Psoas muscle (tissue), 8 donors: ENCODE measurements at places on chromosomes 5 and 9.

DNA sequence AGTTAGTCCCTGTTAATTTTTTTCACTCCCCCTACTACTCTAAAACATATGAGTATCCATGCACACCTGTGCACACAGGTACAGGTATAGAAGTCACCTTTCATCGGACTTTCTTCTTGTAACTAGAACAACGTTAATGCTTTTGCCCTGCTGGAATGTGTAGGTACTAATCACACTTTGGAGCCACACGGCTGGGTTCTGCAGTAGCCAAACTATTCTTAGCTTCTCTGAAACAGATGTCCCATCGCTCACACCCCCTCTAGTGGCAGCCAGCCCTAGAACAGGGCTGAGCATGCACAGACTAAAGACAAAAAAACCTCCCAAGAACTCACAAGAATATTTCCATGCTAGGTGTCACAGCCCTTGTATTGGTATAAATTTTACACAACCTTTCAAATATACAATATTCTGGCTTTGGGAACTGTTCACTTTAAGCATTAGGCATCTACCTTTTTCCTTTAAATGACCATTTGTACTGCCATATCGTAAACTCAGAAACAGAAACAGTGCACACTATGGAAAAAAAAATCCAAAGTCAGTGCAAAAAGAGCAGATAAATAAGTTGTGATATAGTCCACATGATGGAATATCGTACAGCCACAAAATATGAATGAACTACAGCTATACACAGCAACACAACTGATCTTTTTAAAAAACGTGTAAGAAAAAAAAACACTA, 64.0 kb downstream of the RETREG1 start:
- no peak overlapping the region for H3K4me3 ChIP-seq
- H3K36me3 ChIP-seq, result no peaks in the 10 kb centered on the region
- peak overlapping the region; percentile 84 for H3K27ac ChIP-seq
- peak; percentile 75 for DNase-seq
- no peaks in the 10 kb centered on the region for H3K27me3 ChIP-seq
- peaks cover 28% of the 10 kb centered on the region for H3K4me1 ChIP-seq

DNA sequence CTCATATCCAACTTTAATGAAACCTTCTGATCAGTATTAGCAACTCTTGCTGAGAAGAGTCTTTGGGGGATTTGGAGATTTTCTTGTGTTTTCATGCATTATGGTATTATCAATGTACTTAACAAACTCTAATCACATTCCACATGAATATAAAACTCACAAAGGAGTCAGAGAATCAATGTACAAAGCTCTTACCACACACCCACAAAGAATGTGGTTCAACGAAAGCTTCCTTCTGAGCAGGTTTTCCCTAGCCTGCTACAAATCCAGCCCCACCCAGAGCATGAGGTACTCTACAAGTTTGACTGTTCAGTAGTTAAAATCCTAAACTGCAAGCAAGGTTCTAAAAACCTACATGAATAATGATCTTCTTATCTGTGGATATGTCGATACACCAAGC, 210.1 kb downstream of the TARS1 start:
- H3K27me3 ChIP-seq, result no peaks in the 10 kb centered on the region
- H3K4me1 ChIP-seq, result no peaks in the 10 kb centered on the region
- no peaks in the 10 kb centered on the region for H3K36me3 ChIP-seq
- DNase-seq, result no peak
- no peak overlapping the region for H3K27ac ChIP-seq

DNA sequence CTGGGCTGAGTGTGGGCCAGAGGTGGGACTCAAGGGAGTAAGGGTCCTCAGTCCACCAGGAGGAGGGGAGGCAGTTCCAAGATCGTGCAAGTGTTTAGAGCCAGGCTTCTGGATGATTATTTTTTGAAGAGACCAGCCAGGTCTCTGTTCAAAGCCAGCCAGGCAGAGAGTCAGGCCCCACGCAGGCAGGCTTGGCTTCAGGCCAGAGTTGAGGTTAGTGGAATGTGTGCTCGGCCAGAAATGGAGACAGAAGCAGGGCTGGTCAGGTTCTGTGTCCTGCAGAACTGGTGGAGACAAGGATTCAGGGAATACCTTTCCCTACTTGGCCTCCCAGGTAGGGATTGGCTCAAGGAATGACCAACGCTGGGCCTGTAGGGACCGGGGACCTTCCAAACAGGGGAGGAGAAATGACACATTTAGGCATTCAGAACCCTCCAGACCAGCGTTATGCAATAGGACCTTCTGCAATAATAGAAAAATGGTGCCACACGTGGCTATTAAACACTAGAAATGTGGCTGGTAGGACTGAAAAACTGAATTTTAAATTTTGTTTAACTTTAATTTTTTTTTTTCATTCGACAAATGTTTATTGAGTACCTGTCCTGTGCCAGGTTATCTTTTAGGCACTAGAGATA, 106.2 kb downstream of the CMYA5 start:
- peaks cover 5% of the 10 kb centered on the region for H3K36me3 ChIP-seq
- peak; percentile 35 for DNase-seq
- H3K4me1 ChIP-seq, result peaks cover 54% of the 10 kb centered on the region
- peak overlapping the region; percentile 30 for H3K27ac ChIP-seq
- H3K4me3 ChIP-seq, result no peak overlapping the region

- no peak overlapping the region for H3K4me3 ChIP-seq
- DNase-seq, result no peak
- no peak overlapping the region for H3K27ac ChIP-seq
- no peaks in the 10 kb centered on the region for H3K27me3 ChIP-seq
- H3K36me3 ChIP-seq, result no peaks in the 10 kb centered on the region
Observed at GRCh38 chr5:5583023-5583765, 160.7 kb downstream of the ICE1 start.

- no peaks in the 10 kb centered on the region for H3K4me1 ChIP-seq
- no peaks in the 10 kb centered on the region for H3K36me3 ChIP-seq
- no peak for DNase-seq
- H3K4me3 ChIP-seq, result no peak overlapping the region
Observed at GRCh38 chr5:159602434-159602833, 272.1 kb upstream of the IL12B start.

- H3K36me3 ChIP-seq, result peaks cover 78% of the 10 kb centered on the region
- peaks cover 16% of the 10 kb centered on the region for H3K4me1 ChIP-seq
- no peak for DNase-seq
- H3K4me3 ChIP-seq, result no peak overlapping the region
- H3K27me3 ChIP-seq, result no peaks in the 10 kb centered on the region
- H3K27ac ChIP-seq, result peak overlapping the region; percentile 63
Observed at GRCh38 chr5:79621056-79621455, 8.8 kb downstream of the TENT2 start.

- H3K27me3 ChIP-seq, result no peaks in the 10 kb centered on the region
- H3K27ac ChIP-seq, result no peak overlapping the region
- H3K4me3 ChIP-seq, result no peak overlapping the region
- H3K4me1 ChIP-seq, result no peaks in the 10 kb centered on the region
- H3K36me3 ChIP-seq, result peaks cover 9% of the 10 kb centered on the region
Observed at GRCh38 chr9:112831281-112831851, 59.3 kb downstream of the SLC46A2 start.

GRCh38 chr9:97807681-97808080, 45.3 kb upstream of the FOXE1 start:
- H3K27ac ChIP-seq, result no peak overlapping the region
- no peak for DNase-seq
- no peaks in the 10 kb centered on the region for H3K4me1 ChIP-seq
- no peak overlapping the region for H3K4me3 ChIP-seq

- no peaks in the 10 kb centered on the region for H3K27me3 ChIP-seq
- DNase-seq, result no peak
- H3K4me1 ChIP-seq, result no peaks in the 10 kb centered on the region
- H3K36me3 ChIP-seq, result no peaks in the 10 kb centered on the region
Observed at GRCh38 chr9:31674264-31674663, 710.2 kb upstream of the ACO1 start.

DNA sequence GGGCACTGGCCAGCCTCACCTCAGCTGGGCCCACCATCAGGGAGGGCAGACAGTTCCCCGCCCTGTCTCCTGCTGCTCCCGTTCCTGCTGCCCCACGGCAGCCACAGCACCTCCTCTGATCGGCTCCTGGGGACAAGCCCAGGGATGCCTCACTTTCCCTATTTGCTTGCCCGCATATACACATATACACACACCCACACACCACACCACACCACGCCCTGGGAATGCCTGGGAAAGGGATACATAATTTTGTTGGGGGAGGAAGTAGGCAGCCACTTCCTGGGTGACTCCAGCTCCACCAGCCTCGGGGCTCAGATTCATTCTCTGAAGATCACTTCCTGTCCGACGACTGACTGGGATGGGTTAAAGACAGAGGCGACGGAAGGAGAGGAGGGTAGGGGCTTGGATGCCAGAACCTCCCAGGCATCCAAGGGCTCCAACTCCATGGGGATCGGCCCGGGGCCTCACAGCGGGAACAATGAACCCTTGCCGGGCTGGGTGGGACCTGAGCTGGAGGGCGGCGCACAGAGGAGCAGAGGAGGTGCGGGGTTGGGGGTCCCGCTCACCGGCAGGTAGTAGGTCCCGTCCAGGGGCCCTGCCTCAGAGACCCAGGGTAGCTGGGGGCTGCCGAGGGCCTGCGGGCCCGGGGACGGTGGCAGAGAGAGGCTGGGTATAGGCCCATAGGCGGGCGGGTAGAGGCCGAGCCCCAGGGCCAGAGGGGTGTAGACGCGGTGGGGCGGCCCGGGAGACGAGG, 2.0 kb upstream of the MZB1 start:
- H3K27me3 ChIP-seq, result no peaks in the 10 kb centered on the region
- no peaks in the 10 kb centered on the region for H3K36me3 ChIP-seq
- DNase-seq, result peak; percentile 56

DNA sequence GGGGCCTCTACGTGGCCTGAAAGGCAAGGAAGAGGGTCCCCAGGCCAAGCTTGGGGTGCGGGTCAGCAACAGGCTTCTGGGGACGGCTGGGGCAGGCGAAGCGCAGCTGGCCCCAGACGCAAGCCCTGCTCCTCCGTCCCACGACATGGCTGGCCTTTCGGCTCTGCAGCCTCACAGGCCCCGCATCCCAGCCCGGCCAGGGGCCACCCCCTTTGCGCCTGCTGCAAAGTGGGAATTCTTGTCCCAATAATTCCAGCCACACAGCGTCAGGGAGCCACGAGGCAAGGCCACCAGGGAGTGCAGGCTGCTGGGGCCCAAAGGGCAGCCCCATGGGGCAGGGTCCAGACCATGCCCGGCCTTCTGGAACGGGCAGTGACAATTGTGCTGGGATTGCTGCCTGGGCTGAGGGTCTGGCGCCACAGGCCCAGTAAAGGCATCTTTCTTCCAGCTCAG, 1.1 kb upstream of the ENTPD2 start:
- no peaks in the 10 kb centered on the region for H3K27me3 ChIP-seq
- DNase-seq, result no peak
- H3K4me3 ChIP-seq, result no peak overlapping the region
- no peaks in the 10 kb centered on the region for H3K36me3 ChIP-seq
- H3K4me1 ChIP-seq, result peaks cover 9% of the 10 kb centered on the region

DNA sequence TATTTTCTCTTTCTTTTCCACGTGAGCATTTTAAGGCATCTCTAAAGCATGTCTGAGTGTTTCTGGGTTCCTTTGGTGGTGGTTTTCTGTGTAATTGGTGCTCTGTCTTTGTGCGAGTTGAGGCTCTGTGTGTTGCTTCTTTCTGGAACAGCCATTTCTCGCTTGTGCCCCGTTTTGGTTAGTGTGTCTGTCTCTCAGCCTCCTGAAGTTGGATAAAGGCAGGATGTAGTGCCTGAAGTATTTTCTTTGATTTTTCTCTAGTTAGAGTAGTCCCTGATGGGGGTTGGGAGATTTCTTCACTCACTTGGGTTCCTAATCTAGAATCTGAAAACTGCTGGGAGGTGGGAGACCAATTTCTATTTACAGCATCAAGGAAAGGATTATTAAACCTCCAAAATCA, 129.7 kb upstream of the TMEM161B start:
- no peak overlapping the region for H3K4me3 ChIP-seq
- no peak overlapping the region for H3K27ac ChIP-seq
- no peak for DNase-seq
- no peaks in the 10 kb centered on the region for H3K4me1 ChIP-seq
- no peaks in the 10 kb centered on the region for H3K27me3 ChIP-seq

DNA sequence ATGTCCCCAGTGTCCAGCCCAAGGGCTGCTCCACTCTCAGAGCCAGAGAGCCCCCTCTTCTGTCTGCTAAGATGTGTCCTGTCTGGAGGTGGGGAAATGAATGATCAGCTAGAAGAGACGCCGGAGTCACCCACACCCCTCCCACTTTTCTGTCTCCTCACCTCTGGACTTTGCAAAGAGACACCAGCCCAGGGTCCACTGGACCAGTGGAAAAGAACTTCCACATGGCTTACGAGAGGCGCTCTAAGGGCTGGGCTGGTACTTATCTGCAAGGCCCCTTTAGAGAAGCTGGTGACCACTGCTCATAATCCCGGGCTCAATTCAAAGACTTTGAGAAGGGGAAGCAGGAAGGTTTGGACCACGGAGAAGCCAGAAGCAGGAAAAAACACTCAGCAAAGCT, 9.2 kb downstream of the NR5A1 start:
- H3K27me3 ChIP-seq, result peaks cover 39% of the 10 kb centered on the region
- no peak for DNase-seq
- H3K36me3 ChIP-seq, result no peaks in the 10 kb centered on the region
- no peaks in the 10 kb centered on the region for H3K4me1 ChIP-seq

DNA sequence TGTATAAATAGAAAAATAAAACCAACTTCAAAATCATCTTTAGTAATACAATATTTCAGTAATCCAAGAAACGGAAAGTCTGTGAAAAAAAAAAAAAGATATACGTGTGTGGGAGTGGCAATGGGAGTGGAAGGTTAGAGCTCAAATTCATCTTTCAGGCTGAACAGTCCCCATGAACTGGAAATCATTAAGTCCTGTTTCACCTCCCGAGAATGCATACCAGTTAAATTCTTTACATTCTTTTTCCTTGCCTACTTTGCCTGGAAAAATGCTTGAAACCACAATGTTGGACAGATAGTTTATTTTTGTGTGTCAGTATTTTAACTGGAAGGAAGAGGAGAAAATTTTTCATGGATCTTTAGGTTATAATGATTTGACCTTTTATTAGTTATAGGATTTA, 166.8 kb downstream of the MUSK start:
- no peak overlapping the region for H3K4me3 ChIP-seq
- DNase-seq, result no peak
- H3K36me3 ChIP-seq, result no peaks in the 10 kb centered on the region
- no peaks in the 10 kb centered on the region for H3K27me3 ChIP-seq
- no peak overlapping the region for H3K27ac ChIP-seq

- H3K27ac ChIP-seq, result no peak overlapping the region
- no peaks in the 10 kb centered on the region for H3K36me3 ChIP-seq
- H3K4me3 ChIP-seq, result no peak overlapping the region
- H3K27me3 ChIP-seq, result no peaks in the 10 kb centered on the region
Observed at GRCh38 chr5:27252911-27253310, 214.5 kb upstream of the CDH9 start.

DNA sequence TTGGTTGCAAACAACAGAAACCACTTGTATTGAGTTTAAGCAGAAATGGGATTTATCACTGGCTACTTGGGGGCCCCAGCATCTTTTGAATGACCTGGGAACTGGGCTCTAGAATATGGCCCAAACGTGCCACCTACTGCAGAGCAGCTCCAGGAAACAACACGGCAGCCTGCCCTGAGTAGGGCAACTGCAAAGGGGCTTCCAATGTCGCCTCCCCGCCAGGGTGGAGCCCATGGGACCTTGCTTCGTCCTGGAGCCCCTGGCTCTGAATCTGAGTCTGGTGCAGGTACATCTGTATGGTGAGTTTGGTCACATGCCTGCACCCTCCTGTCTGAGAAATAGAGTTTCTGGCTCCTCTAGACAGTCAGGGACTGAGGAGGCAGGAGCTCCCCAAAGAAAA, 38.6 kb downstream of the BOD1 start:
- no peaks in the 10 kb centered on the region for H3K27me3 ChIP-seq
- no peak overlapping the region for H3K4me3 ChIP-seq
- no peak overlapping the region for H3K27ac ChIP-seq
- H3K4me1 ChIP-seq, result no peaks in the 10 kb centered on the region

GRCh38 chr9:106887066-106887465, 24.1 kb downstream of the ZNF462 start:
- no peaks in the 10 kb centered on the region for H3K27me3 ChIP-seq
- peaks cover 76% of the 10 kb centered on the region for H3K4me1 ChIP-seq
- H3K27ac ChIP-seq, result peak overlapping the region; percentile 89
- H3K36me3 ChIP-seq, result no peaks in the 10 kb centered on the region
- peak overlapping the region; percentile 56 for H3K4me3 ChIP-seq
